ENCODE measurements at places on chromosomes 1 and 21.
A peak's percentile ranks its signal among the peaks of the same experiment; 100 is the strongest.

DNA sequence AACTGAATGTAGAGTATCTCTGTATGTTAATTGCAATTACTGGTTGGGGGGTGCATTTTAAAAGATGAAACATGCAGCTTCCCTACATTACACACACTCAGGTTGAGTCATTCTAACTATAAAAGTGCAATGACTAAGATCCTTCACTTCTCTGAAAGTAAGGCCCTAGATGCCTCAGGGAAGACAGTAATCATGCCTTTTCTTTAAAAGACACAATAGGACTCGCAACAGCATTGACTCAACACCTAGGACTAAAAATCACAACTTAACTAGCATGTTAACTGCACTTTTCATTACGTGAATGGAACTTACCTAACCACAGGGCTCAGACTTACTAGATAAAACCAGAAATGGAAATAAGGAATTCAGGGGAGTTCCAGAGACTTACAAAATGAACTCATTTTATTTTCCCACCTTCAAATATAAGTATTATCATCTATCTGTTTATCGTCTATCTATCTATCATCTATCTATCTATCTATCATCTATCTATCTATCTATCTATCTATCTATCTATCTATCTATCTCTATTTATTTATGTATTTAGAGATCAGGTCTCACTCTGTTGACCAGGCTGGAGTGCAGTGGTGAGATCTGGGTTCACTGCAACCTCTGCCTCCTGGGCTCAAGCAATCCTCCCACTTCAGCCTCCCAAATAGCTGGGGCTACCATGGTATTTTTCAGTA, 47.8 kb downstream of the CHML start:
- DNase-seq, result no peak

- DNase-seq, result no peak
Measured at GRCh38 chr1:226222686-226223085, 778 bp upstream of the MIXL1 start.

- no peak for DNase-seq
Measured at GRCh38 chr1:48876330-48876785, 99.7 kb upstream of the BEND5 start.

- no peak for DNase-seq
Measured at GRCh38 chr1:201004732-201005131, 18.8 kb downstream of the KIF21B start.

GRCh38 chr1:240682859-240683242, 70.9 kb upstream of the GREM2 start:
- DNase-seq, result no peak

- no peak for DNase-seq
Measured at GRCh38 chr21:35697321-35697808, 363.0 kb downstream of the SETD4 start.

DNA sequence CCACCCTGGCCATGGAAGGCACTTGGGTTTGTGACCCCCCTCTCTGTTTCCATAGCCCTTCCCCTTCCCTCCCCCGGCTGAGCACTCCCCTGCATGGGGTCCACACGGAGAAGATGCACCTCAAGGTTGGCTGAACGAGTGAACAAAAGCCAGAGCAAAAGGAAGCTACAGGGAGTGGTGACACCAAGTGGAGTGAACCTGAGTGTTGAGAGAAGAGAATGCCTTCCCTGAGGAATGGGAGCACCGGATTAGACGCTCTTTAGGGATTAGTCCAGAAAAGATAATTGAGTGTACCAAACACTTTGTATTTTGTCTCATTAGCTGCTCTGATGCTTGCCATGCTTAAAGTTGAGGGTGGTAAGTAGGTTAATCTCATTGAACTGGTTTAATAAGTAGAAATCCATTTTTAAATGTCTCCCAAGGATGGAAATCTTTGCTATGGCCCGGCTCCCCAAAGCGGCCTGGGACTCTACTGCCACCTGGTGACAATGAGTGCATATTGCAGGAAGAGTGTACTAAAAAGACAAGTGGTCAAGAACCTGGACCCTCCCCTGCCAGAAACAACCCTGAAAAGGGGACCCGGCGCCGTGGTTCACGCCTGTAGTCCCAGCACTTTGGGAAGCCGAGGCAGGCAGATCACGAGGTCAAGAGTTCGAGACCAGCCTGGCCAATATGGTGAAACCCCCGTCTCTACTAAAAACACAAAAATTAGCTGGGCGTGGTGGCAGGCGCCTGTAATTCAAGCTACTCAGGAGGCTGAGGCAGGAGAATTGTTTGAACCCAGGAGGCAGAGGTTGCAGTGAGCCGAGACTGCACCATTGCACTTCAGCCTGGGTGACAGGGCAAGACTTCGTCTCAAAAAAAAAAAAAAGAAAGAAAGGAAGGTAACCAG, 150.6 kb upstream of the ZC3H12A start:
- no peak for DNase-seq

- DNase-seq, result no peak
Measured at GRCh38 chr21:41578716-41579115, 70.8 kb upstream of the TMPRSS2 start.

- DNase-seq, result no peak
Measured at GRCh38 chr1:8625491-8625890, 191.9 kb downstream of the RERE start.

DNA sequence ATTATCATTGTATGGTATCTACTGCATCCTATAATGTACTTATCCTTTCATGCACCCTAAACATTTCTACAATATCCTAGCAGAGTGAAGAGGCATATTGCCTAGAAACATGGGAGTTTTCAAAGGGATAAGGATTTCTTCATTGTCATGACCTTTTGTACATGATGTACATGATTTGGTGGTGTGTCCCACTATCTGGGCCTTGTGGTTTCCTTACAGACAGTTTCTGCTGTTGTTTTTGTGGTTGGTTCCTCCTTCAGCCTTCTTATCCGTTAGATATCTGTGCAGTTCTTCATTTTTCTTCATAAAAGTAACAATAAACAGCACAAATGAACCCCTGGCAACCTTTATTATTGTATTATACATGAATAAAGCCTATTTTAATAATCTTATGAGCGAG, 70.4 kb upstream of the BACH1 start:
- no peak for DNase-seq

DNA sequence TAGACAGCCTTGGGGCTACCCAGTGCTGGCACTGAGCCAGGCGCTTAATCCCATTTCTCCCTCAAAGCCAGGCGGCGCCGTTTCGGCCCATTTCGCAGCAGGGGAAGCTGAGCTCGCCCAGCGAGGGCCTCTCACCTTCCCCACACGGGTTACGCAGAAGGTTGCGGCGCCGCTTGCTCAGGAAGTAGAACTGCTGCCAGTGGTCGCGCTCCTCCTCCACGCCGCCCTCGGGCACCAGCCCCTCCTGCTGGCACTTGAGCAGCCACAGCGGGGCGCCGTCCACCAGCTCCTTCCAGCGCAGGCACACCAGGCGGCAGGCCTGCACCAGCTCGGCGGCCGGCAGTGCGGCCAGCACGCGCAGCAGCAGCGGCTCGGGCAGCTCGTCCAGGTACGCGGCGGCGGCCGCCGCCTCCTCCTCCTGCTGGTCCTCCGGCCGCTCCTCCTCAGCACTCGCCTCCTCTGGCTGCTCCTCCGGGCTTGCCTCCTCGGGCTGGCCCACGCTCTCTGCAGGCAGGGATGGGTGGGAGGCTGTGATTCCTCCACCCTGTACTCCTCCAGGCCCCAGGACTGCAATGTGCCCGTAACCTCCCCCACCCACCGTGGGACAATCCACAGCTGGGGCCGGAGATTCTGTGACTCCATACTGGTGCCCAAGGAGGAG, 3.8 kb downstream of the FBXO2 start:
- DNase-seq, result peak; percentile 64

DNA sequence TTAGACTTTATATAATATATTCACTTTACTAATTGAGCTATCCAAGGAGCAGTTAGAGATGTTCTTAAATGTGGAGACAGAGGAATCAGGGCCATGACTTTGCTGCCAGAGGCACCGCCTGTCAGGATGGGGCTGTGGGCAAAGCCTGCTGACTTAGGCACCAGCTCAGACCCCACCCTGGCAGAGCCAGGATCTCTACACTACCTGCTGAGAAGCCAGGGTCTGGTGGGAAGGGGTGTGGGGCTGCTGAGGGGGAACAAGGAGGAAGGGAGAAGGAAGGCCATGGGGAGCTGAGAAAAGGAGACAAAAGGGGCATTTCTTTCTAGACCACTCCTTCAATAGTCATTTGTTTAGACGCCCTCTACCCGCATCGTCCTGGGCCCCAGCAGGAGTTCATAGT, 104.8 kb downstream of the TMEM53 start:
- no peak for DNase-seq

DNA sequence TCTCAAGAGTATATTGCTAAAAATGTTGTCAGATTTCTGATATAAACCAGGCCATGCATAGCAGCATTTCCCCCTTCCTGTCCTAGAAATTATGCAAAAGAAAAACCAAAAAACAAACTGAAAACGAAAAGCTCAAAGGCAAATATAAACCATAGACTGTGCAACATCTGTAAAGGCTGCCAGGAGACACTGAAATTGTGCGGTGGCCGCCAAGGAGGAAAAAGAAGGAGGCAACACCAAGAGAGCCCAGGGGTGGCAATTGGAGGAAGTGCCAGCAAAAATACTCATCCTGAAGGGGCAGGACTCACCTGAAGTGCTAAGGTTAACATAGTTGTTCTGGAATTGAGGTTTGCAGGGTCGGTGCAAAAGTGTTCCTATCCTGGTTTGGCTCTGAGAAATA, 92.0 kb downstream of the RWDD3 start:
- no peak for DNase-seq

- no peak for DNase-seq
Measured at GRCh38 chr1:178399177-178399728, 97.5 kb downstream of the CLEC20A start.

- DNase-seq, result no peak
Measured at GRCh38 chr21:34967509-34968289, 81.4 kb downstream of the RUNX1 start.

DNA sequence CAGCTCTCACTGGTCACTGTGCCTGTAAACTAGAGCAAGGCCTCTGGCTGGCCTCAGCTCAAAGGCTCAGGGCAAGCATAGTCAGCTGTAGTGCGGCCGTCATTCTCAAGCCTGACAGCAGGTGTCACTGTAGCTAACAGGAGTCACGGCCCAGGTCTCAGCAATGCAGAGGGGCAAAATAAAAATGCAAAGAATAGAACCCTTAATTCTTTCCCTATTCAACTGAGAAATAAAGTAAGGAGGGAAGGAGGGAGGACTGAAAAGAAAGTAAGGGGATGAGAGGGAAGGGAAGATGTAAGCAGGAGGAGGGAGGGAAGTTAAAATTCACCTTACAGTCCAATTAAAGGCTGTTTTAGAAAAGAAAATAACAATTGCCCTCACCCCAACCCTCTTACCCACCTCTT, 106.1 kb downstream of the KIAA0319L start:
- DNase-seq, result peak; percentile 58

- DNase-seq, result no peak
Measured at GRCh38 chr21:22754746-22755145, 1756.5 kb downstream of the NCAM2 start.

GRCh38 chr1:94595658-94596057, 54.1 kb upstream of the F3 start:
- DNase-seq, result no peak

GRCh38 chr1:20052386-20052785, 17.6 kb upstream of the PLA2G5 start:
- no peak for DNase-seq

- no peak for DNase-seq
Measured at GRCh38 chr1:213968146-213968825, 19.5 kb upstream of the PROX1 start.

- no peak for DNase-seq
Measured at GRCh38 chr1:44802306-44803061, 2.3 kb downstream of the PLK3 start.

DNA sequence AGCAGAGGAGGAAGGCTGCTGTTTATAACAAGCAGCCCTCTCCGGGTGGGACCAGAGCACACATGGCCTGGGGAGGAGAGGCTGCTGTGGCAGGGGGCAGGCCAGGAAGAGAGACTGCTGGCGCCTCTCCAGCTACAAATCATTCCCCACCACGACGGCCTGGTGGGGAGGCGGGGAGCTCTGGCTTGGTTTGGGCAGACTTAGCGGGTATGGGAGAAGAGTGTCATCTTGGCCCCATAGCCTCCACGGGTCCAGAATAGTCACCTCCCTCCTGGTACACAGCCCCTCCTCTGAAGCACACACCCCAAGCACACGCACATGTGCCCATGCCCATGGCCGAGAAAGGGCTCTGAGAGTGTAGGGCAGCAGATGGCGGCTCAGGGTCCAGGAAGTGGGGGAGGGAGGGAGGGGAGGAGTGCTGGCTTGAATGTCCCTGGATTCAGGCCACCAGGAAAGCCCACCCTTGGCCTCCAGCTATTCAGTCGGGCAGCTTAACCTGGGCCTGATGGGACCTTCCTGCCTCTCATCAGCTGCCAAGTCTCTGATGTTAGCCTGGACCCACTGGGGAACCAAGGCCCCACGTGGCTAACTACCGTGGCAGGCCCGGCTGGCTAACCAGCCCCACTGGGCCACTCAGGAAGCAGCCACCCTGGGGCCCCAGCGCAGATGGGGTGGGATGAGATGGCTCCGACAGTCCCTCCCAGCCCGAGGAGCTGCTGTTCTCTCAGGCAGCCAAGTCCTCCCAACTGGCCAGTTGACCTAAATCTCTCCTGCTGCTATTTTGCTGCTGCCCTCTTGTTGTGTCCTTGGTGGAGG, 10.9 kb downstream of the LRP8 start:
- no peak for DNase-seq

DNA sequence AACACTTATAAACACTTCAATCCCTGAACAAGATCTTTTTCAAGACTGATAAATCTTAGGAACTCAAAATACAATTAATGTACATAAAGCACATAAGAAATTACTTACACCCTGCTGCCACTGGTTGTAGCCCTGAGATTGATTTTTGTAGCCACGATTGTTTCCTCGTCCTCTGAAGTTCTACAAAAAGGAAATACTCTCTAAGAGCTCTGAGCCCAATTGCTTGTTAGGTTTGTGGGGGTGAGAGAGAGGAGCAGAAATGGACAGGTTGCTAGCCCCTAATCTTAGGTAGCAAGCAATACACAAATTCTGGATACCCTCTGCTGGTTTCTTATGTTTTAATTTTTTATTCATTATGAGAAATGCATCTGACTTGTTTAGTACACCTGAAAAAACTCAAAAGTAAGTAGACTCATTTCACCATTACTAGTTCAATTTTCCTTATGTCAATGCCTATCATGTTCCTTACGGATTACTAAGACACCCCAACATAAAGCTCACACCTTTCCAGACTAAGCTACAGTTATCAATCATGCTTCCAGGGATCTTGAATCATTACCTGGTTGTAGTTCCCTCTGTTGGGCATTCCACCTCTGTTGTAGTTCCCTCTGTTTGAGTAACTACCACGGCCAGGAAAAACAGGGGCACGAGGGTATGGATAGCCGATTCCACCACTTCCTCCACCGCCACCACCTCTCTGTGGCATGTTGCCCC, 9.3 kb downstream of the HNRNPU start:
- DNase-seq, result no peak
